ENCODE measurements at places on chromosomes 13 and 19.

GRCh38 chr13:110209950-110210603 lies 96.9 kb downstream of the COL4A1 start:
- DNase-seq = no peak

GRCh38 chr13:53182724-53183123 lies 154.1 kb downstream of the OLFM4 start:
- DNase-seq = no peak

- no peak for DNase-seq
These were observed 237.7 kb upstream of the IPO5 start for GRCh38 chr13:97715763-97716162.

DNA sequence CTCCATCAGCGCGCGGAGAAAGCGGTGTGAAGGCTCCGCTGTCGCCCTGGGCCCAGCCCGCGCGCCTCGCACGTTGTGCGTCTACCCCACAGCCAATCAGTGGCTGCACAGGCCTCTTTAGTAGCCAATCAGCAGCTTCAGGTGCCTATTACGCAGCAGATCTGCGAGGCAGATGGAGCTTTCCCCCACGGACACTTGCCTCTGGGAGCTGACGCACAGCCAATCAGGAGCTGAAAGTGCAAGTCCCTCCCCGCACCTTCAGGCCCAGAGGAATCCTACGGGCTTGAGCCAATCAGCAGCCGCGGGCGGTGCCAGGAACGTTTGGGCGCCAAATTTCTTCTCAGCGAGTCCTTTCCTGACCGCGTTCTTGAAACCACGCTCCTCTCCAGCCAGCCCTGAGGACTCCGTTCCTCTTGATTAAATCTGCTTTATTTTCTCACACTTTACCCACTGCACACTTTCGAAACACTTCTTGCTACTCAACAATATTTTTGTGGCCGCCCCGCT lies 39.9 kb downstream of the SIGLEC7 start:
- no peak for DNase-seq

GRCh38 chr13:31011193-31011860 lies 78.9 kb downstream of the TEX26 start:
- no peak for DNase-seq

DNA sequence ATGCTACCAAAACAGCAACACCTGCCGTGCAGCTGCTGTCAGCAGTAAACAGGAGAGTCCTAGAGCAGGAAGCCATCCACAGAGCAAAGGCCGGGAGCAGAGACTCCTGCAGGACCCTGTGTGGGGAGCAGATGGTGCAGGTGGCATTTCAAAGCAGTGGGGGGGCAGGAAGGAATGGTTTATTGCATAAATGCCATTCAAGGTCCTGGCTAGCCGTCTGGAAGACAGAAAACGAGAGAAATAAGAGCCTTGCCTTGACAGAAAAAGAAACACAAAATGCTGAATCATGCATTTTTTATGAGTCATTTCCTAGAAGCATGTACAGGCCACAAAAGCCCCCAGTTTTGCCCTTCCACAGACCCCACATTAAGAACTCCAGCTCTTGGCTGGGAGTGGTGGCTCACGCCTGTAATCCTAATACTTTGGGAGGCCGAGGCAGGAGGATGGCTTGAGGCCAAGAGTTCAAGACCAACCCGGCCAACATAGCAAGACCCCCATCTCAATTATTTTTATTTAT lies 5.4 kb downstream of the RSPH6A start:
- DNase-seq = no peak

- no peak for DNase-seq
These were observed 706.8 kb upstream of the PCDH20 start for GRCh38 chr13:62122434-62122833.

DNA sequence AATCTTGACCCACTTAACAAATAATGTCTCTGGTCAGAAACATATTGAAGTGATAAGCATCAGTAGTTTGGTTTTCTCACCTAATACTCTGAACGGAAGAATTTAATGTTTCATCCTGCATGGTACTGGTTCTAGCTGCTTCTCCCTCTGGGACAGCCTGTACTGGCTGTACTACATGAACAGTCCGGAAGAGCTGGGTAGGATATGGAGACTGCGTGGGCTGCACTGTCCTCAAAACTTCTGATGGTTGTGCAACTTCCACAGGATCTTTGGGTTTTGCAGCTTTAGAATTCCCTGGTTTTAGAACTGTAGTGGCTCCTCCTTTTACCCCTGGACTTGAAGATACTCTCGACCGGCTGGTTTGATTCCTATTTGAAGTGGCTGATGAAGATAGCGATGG lies 78.3 kb downstream of the ELF1 start:
- DNase-seq = no peak

DNA sequence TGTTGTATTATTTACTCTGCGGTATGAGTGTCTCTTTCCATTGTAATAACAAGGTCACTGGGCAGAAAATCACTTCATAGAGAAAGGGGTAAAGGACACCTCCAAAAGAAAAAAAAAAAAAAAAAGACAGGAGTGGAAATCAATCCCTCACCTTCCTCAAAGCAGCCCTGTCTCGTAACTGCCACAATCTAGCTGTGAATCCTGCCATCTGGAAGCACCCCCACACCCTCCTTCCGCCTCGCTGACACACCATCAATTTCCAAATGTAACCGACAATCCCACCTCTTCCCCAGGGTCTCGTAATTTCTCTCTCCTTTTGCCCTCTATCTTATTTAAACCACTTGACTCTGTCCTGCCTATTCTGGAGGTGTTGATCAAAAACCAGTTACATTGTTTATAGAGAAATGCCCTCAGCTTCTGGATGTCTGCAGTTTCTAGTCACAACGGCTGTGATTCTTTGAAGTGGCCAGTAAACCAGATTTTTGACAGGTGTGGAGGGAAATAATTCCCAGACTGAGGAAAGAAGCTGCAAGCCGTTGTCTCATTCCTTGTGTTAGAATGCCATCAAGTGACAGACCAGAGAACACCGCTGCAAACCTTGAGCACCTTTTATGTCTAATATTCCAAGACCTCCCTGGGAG lies 9.1 kb upstream of the POP4 start:
- no peak for DNase-seq

- DNase-seq = no peak
These were observed 305.1 kb downstream of the SLITRK1 start for GRCh38 chr13:83577183-83577582.

- DNase-seq = no peak
These were observed 81.9 kb downstream of the TUBGCP3 start for GRCh38 chr13:112506046-112506445.

- DNase-seq = no peak
These were observed 19.2 kb downstream of the SBNO2 start for GRCh38 chr19:1154731-1155351.

DNA sequence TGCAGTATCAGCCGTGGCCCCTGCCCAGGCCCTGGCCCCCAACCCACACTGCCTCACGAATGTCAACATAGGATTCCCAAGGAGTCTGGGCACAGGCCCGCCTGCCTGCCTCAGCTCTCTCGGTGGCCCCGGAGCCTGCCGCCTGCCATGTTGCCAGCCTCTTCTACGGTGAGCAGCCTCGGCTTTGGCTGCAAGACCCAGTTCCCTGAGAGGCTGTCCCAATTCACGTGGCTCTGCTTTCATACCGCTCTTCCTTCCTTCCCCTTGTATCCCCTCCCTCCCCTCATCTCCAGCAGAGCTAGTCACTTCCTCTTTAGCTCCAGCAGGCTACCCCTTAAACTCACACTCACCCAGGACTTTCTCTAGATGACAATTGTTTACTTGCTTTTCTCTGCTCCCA lies 42.7 kb downstream of the SERP2 start:
- DNase-seq = no peak

GRCh38 chr19:33280351-33280921 lies 21.9 kb downstream of the CEBPA start:
- DNase-seq = no peak

GRCh38 chr13:24056616-24057137 lies 103.8 kb upstream of the SPATA13 start:
- no peak for DNase-seq

DNA sequence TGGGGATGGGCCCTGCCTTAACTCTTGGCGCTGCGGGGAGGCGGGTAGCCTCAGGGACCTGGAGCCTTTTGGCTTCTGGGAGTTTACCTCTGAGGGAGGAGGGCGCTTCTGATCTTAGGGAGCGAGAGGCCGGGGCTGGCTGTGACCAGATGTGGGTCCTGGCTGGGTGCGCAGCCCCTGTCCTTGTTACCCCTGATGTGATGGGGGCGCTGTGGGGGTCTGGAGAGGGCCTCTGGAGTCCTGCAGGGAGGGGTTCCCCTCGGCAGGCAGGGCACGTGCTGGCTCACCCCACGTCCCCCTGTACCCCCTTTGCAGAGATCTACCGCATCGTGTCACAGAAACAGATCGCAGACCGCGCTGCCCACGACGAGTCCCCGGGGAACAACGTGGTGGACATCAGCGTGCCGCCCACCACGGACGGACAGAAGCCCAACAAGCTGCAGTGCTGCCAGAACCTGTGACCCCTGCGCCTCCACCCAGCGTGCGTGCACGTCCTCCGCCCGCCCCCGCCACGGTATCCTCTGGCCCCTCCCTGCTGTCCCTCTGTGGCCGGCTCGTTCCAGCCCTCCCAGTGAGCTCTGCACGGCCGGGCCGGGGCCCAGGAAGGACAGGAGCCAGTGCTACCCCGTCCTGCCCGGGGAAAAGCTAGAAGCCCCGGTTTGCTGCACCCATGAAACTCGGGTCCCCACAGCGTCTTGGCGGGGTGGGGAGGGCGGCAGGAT lies 9.8 kb upstream of the MARCHF2 start:
- no peak for DNase-seq

DNA sequence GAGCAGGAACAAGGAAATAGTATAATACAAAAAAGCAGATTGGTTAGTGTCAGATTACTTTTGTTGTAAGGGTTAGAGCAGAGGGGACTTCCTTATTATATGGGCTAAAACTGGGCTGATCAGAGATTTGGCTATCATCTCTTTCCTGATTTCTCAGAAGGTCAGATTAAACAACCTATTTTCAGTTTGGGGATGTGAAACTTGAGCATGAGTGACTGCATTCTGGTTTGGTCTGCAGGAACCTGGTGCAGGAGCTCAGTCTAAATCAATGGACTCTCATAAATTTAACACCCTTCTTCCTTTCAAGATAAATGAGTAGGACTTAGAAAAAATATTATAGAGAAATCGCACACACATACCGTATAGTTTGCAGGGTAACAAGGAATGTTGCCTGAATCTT lies 12.9 kb upstream of the RFXAP start:
- no peak for DNase-seq

DNA sequence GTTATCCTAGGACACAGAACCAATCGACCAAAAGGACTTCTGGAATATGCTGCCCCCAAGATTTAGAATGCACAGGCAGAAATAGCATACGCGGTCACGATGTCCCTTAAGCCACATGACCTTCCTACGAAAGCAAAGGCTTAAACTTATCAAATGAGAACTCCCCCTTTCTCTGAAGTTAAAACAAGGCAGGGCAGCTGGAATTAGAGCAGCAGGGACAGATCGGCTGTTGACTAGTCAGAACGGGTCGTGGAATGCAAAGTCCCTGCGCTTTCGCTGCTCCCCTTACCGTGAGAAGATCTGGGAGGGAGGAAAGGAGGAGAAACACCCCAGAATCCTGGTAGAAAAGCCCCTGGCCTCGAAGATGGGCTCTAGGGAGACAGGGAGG lies 799 bp upstream of the USPL1 start:
- DNase-seq = no peak

DNA sequence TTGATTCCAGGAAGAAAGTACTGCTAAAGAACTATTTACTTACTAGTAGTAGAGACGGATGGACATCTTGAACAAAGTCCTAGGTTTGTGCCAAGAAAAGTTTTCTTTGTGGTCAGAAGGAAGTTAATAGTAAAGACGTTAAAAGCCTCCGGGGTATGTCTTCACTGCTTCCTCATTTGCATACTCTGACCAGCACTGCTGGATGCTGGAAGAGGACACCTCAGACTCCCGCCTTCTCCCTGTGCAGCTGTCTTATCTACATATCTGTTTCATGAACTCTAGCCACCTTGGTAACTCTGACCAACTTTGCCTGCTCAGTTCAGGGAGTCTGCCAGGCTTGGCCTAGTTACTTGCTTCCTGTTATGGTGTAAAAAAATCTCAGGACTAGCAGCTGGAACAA lies 1109.1 kb upstream of the MIR17HG start:
- DNase-seq = no peak

- no peak for DNase-seq
These were observed 65.2 kb downstream of the SOX1 start for GRCh38 chr13:112132142-112132541.

DNA sequence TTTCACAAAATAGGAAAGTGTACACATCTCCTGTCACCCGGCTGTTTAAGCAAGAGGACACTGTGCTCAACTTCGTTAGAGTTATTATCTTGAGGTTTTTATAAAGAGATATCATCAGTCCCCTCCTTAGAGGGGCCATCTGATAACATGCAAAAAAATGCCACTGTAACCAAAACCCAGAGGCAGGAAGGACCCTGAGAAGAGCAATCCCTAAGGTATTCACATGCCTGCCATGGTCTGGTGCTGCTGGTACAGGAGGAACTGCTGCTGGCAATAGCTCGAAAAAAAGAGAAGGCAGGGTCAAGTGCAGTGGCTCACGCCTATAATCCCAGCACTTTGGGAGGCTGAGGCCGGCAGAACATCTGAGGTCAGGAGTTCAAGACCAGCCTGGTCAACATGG lies 12.8 kb upstream of the CEACAM3 start:
- DNase-seq = no peak

- DNase-seq = no peak
These were observed 612 bp upstream of the ZNF154 start for GRCh38 chr19:57709616-57710015.

DNA sequence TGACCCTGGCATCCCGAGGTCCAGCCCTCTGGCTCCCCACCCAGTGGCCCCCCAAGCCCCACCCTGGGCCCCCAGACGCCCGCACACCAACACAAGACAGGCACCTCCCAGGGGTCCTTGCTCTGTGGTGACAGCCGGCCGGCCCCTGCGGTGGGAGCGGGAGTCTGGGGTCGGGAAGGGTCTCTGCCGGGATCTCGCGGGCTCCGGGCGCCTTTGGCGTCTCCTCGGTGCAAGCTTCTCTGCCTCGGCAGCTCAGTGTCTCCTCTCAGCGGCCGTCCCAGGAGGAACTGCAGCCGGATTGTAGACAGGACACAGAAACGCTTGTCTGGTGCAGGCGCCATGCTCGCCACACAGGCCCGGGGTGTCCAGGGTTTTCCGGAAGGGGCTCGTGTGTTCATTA lies 43.7 kb downstream of the TMEM255B start:
- DNase-seq = no peak

GRCh38 chr19:39524495-39524894 lies 8.2 kb downstream of the EID2B start:
- DNase-seq = no peak

GRCh38 chr13:44920013-44920412 lies 69.3 kb downstream of the NUFIP1 start:
- DNase-seq = no peak
